Skeletal muscle cell (primary cell): ENCODE measurements at places on chromosomes 4 and X.

DNA sequence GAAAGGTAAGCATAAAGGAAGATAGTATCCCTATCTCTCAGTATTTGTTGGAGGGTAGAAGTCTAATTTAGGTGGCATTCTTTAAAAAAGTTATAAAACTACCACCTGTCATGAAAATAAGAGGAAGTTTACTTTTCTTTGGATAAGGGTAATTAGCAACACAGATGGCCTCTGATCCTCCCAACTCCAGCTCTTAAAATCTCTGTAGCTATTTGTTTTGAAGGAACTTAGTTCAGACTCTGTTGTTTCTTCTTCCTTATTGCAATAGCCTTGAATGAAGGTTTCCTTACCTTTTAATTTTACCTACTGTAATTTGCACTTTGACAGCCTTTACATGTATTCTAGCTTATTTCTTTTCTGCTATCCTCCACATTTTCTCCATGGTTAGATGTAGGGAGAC lies 1261.3 kb downstream of the RAPGEF2 start:
- no peak for DNase-seq

GRCh38 chr4:44493924-44494323 lies 45.3 kb upstream of the KCTD8 start:
- no peak for DNase-seq

DNA sequence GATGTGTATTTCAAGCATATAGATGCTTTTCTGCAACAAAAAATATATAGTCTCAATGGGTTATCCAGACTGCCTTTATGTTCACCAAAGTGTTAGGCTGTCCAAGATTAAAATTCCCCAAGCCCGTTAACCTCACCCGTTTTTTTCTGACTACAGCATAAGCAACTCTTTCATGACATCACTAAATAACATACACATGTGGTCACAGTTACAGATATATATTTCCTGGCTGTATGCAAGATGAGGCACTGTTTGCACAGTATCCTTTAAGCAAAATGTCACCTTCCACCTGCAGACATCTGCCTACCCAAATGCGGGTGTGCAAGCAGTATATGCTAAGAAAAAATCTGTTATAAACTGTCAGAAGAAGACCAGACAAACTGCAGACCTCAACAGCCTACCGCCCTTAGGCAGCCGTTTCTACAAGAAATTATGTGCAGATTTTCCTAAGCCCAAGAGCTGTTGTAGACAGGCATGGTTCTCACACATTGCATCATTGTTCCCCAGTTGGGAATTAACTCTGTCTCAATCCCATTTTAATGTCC lies 183.1 kb upstream of the MXRA5 start:
- DNase-seq = no peak

DNA sequence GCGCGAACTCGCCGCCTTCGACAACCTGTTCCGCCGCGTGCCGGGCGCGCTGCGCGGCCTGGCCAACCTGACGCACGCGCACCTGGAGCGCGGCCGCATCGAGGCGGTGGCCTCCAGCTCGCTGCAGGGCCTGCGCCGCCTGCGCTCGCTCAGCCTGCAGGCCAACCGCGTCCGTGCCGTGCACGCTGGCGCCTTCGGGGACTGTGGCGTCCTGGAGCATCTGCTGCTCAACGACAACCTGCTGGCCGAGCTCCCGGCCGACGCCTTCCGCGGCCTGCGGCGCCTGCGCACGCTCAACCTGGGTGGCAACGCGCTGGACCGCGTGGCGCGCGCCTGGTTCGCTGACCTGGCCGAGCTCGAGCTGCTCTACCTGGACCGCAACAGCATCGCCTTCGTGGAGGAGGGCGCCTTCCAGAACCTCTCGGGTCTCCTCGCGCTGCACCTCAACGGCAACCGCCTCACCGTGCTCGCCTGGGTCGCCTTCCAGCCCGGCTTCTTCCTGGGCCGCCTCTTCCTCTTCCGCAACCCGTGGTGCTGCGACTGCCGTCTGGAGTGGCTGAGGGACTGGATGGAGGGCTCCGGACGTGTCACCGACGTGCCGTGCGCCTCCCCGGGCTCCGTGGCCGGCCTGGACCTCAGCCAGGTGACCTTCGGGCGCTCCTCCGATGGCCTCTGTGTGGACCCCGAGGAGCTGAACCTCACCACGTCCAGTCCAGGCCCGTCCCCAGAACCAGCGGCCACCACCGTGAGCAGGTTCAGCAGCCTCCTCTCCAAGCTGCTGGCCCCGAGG lies 27.0 kb downstream of the NYX start:
- DNase-seq = no peak

GRCh38 chrX:39845233-39845632 lies 252.5 kb downstream of the BCOR start:
- DNase-seq = no peak

GRCh38 chr4:132992686-132993085 lies 156.4 kb upstream of the PCDH10 start:
- DNase-seq = no peak

- DNase-seq = no peak
Measured at GRCh38 chr4:5110901-5111300, 59.6 kb downstream of the STK32B start.

DNA sequence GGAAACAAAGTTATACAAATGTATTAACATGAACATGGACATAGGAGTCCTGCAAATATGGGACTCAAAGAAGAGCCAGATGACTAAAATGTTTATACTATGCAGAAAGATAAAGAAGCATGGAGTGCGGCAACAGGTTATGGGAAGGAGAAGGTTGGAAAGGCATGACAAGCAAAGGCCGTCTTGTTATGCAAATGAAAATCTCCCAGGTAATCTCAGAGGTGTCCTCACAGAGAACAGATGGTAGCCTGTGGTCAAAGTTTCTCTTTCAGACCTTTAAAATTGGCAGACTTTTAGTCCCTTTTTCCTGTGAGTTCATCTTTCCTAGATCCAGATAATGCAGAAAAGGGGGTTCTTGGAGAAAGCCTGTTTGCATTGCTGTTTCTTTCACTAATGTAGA lies 116.4 kb upstream of the BEND4 start:
- no peak for DNase-seq

- no peak for DNase-seq
Measured at GRCh38 chr4:111977419-111977965, 167.8 kb upstream of the FAM241A start.

- no peak for DNase-seq
Measured at GRCh38 chr4:162151850-162152249, 11.9 kb downstream of the FSTL5 start.

- no peak for DNase-seq
Measured at GRCh38 chrX:1468250-1468772, 15.6 kb upstream of the ASMTL start.

- DNase-seq = no peak
Measured at GRCh38 chr4:106690487-106690886, 321.9 kb upstream of the GIMD1 start.

DNA sequence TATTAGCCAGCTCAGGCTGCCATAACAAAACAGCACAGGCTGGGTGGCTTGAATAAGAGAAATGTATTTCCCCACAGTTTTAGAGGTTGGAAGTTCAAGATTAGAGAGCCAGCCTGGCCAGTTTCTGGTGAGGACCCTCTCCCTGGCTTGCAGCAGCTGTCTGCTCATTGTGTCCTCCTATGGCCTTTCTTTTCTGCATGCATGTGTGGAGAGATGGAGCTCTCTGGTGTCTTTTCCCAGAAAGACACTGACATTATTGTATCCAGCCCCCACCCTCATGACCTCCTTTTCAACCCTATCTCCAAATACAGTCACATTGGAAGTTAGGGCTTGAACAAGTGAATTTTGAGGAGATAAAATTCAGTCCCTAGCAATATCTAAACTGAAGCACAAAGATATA lies 263.8 kb upstream of the PABPC4L start:
- DNase-seq = no peak

GRCh38 chrX:136880003-136880451 lies 498 bp downstream of the RBMX start:
- no peak for DNase-seq

GRCh38 chrX:49661881-49662280 lies 33.9 kb downstream of the PAGE1 start:
- DNase-seq = no peak

DNA sequence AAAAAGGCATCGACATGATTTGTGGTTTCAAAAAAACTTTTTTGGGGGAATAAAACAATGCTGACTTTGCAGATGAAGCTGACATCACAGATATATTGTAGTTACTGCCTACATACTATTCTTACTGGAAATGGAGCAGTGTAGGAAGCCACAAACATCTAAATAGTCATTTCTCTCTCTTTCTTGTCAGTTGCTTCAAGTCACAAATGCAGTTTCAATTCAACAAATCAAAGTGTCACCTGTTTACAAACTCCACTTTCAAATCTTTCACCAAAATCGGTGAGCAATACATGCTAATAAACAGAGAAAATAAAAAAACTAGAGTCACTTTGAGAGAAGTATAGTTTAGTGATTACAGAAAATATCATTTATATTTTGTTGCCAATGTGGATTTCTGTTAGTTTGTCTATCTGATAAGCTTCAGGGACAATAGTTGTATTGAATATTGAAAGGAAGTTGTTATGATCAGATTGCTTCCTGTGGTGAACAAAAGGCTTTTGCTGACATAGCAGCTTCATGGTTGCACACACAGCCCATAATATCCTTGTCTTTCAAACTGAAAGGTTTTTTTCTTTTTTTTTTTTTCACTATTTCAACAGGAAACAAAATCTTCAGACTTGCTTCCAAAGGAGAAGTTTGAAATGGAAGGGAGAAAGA lies 49.7 kb upstream of the PTPN13 start:
- no peak for DNase-seq

DNA sequence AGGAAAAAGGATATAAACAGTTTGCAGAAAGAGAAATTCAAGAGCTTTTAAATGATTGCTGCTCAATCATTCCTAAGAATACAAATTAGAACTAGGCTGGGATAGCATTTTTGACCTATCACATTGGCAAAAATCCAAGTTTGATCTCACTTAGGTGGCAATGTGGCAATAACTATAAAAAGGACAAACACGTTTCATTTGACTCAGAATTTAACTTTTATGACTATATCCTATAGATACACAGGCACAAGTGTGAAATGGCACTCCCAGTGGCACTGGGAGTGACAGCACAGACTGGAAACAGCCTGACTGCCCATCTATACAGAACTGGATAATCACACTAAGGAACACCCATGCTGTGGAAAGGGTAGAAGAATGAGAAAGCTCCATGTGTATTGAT lies 11.1 kb downstream of the CENPU start:
- no peak for DNase-seq

- DNase-seq = no peak
Measured at GRCh38 chr4:98546910-98547594, 111.4 kb downstream of the TSPAN5 start.
